ENCODE measurements at places on chromosomes 5 and 9.
A peak's percentile ranks its signal among the peaks of the same experiment; 100 is the strongest.

DNA sequence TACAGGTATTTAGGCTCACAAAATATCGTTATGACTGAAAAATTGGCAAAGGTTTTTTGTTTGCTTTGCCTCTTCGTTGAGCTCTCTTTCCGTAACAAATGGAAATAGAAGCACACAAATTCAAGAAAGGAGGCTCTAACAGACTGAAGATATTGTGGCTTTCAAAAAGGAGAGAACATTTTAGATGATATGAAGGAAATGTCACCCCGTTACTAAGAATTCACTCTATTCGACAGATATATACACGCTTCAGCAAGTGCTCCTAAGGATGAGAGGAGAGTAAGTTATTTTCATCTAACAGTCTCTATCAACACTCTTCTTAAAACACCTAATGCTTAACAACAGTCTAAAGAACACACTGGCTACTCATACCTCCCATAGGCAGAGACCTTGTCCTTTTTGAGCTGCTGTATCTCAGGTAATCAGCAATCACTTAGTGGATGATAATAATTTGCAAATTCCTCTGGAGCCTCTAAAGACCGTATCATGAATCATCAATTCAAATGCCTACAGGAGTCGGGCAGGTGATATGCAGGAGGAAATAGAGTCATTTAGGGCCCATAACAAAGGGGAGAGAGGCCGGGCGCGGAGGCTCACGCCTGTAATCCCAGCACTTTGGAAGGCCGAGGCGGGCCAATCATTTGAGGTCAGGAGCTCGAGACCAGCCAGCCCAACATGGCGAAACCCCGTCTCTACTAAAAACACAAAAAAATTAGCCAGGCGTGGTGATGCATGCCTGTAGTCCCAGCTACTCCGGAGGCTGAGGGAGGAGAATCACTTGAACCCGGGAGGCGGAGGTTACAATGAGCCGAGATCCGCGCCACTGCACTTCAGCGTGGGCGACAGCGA lies 1.4 kb upstream of the HSDL2 start:
- DNase-seq, result no peak

- DNase-seq, result no peak
Measured at GRCh38 chr5:103466495-103466894, 96.1 kb downstream of the NUDT12 start.

DNA sequence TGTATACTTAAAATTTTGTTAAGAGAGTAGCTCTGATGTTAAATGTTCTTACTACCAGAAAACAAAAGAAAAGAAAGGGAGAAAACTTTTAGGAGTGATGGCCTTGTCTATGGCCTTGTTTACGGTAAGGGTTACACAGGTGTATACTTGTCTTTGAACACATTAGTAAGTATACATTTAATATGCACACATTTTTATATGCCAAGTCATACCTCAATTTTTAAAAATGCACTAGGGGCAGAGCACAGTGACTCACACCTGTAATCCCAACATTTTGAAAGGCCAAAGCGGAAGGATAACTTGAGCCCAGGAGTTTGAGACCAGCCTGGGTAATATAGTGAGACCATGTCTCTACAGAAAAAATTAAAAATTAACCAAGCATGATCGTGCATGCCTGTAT lies 166.7 kb upstream of the SNX2 start:
- DNase-seq, result no peak

DNA sequence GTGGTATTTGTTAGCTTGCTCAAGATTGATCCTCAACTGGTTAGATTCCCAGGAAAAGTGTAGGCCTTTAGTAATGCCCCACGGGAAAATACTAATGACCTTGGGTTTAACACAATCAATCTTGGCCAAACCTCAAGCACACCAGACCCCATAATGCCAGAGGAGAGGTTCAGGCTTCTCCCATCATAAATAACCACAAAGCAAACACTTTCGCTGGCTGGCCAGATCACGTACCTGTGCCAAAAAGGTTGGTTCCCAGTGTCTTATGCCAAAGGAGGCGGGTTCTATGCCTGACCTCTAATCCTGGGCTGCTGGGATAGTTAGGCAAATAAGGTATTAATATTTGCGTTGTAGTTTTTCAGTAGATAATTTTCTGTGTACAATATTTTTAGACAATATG lies 379.2 kb upstream of the CDH18 start:
- no peak for DNase-seq

GRCh38 chr9:75000835-75001234 lies 27.3 kb downstream of the CARNMT1 start:
- no peak for DNase-seq

GRCh38 chr9:130937146-130938076 lies 1.6 kb downstream of the FIBCD1 start:
- DNase-seq, result no peak

DNA sequence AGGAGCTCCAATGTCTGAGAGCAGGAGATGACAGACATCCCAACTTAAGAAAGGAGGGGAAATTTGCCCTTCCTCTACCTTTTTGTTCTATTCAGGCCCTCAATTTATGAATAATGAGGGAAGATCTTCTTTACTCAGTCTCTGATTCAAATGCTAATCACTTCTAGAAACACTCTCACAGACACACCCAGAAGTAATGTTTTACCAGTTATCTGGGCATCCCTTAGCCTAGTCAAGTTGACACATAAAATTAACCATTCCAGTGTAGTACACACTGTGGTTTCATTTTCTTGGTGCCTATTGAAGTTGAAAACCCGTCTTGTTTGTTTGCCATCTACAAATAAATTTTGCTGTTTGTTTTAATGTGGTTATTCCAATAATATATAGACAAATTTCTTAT lies 167.6 kb downstream of the PCSK1 start:
- no peak for DNase-seq

- peak; percentile 48 for DNase-seq
Measured at GRCh38 chr9:104993291-104993963, 65.5 kb upstream of the ABCA1 start.

DNA sequence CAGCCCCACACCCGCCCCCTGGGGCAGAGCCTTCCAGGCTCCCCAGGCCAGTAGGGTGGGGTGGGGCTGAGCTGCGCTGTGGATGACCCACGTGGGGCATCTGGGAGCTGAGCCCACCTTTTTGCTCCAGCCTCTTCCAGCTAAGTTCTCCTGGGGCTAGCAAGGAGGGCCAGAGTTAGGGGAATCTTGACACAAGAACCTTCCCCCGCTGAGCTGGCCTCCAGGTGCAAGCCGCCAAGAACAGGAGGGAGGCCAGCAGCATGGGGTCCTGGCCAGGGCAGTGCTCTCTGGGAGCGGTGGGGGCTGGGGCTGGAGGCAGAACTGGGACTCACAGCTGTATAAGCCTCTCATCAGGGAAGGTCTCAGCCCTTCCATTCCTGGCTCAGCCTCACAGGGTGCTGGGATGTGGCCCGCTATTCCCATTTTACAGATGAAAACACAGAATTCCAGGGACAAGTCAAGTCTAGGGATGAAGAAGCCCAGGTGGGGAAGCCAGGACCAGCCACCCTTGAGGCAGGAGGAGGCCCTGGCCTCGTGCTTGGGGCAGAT lies 21.5 kb downstream of the SARDH start:
- no peak for DNase-seq

DNA sequence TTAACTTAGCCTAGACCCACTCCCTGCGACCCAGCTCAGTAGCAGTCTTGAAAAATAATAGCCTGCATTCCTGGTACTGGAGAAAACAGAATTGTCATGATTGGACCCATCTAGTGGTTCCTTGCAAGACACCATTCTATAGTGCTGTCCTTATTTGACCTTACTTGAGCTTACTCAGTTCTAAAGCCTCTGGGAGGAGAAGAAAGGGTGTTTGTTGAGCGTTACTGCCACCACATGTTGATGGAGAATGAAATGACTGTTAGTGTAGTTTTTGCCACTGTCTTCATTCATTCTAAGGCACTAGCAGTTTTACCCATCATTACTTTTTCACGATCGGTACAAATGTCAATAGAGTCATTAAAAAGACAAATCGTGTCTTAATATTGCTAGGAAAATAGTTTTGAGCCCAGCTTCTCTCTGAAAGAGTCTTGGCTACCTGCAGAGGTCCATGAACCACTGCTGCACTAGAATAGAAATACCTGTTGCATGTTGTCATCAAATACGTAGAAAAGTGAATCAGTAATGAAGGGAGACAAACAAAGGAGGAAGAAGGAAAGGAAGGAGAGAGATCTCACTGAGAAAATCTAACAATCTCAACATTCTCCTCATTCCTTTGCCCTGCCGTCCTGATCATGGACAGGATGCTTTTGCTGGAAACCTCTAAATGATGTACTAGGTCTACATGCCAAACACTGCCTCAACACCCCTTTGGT lies 96.0 kb downstream of the LIX1 start:
- no peak for DNase-seq

GRCh38 chr9:98374385-98375051 lies 119.1 kb upstream of the TBC1D2 start:
- peak; percentile 70 for DNase-seq

Data from skeletal muscle cell (primary cell).